NCI-H510A (cell line): ENCODE measurements at places on chromosomes 13 and 19.

GRCh38 chr19:48325265-48325910 lies at the start of gene EMP3:
Gene EMP3, plus strand, starts transcription at chr19:48325552. Its CDS starts 1,293 bp downstream, at chr19:48326845.
- peak; percentile 27 for DNase-seq

GRCh38 chr13:95251641-95252040 lies 49.6 kb downstream of the ABCC4 start:
- no peak for DNase-seq

DNA sequence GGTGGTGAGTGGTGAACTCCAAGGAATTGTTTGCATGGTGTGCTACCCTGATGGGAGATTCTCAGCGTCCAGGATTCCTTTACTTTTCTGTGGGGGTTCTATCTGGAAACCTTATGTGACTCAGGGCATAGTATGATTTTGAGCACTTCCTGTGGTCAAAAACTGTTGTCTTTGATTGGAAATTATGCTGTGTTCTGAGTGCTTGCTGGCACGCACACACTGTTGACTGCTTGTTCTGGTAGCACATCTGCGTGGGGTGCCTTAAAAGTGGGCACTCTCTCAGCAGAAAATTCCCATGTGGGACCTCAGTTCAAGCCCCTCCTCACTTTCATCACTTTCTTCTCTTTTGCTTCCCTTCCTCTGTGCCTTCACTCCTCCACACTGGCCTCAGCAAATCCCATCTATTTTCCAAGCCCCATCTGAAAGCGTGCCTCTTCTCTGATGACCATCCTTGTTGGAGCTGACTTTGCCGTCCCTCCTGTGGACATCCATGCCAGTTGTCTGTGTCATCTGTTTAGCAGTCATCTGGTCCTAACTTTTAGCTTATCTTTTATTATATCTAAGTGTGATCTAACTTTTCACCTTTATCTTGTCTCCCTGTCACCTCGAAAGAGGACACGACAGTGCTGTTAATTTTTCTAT lies 56.4 kb upstream of the NPAS1 start:
- no peak for DNase-seq

- DNase-seq: no peak
Observed at GRCh38 chr13:81458170-81458569, 1117.2 kb upstream of the SPRY2 start.
